ENCODE measurements at places on chromosomes 11 and 22.

DNA sequence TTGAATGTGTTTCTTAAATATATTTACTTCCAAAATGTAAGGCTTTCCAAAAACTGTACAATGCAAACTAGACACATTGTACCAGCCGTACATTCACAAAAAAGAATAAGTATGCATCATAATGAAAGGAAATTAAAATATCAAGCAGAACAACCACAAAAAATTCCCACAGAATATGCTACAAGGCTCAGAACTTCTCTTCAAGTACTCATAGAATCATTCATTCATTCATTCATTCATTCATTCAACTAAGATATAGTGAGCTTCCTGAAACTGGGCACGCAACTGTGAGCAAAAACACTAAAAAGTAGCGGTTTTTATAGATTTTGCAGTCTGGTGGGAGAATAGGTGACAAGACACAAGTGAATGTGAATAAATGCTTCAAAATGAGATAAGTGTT, 690.1 kb downstream of the KCNA4 start:
- no peak for DNase-seq

DNA sequence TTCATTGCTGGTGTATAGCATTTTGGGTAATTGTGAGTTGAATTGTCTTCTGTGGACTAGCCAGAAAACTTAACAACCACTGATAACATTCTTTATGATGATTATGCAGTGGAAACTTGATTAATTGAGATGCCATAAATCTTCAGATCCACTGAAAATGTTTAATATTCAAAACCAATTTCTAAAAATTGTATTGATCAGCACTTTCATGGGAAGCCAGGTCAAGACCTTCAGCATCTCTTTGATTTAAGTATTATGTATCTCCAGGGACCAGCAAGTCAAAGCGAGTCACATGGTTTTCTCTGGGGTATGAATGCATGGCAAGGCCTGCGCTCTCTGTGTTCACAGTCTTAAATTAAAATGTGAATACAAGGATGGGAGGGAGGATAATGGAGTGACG, 596.9 kb downstream of the OPCML start:
- DNase-seq, result no peak

- no peak for DNase-seq
These were observed 985 bp downstream of the MPZL2 start for GRCh38 chr11:118263112-118263511.

DNA sequence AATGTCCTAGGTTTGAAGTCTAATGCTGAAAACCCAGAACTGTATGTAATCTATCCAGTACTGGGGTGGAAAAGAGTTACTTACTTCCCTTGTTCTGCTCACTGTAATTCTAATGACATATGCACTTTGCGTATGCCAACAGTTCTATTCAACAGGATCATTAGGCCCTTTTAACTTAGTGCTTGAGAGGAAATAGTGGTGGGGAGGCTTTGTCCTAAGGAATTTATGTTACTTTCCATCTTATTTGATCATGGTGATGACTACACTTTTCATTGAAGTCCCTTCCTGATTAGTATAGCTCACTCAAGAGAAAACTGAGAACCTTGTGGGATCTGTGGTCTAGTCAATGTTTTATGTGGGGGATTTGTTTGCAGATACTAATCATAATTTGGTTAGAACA, 348.2 kb downstream of the GUCY1A2 start:
- DNase-seq, result no peak

- DNase-seq, result no peak
These were observed 105.6 kb downstream of the ATXN10 start for GRCh38 chr22:45777046-45777851.

- no peak for DNase-seq
These were observed 37.0 kb upstream of the HEPHL1 start for GRCh38 chr11:93984196-93984567.

GRCh38 chr11:7643314-7643713, 30.0 kb downstream of the CYB5R2 start:
- DNase-seq, result no peak
